Sigmoid colon (tissue), 7 donors: ENCODE measurements at places on chromosomes 12 and 14. TPM values are rescaled to one million over a fixed set of nuclear protein-coding genes. Genes with fewer than 3 reads are reported as not detected.

Gene CMAS
- polyA plus RNA-seq, result 226 TPM

Gene WIF1
- not detected for polyA plus RNA-seq

Gene KRT73
- polyA plus RNA-seq, result not detected

Gene CCDC38
- not detected for polyA plus RNA-seq

Gene LRRC9
- polyA plus RNA-seq, result not detected

Gene DHRS2
- 0.54 TPM for polyA plus RNA-seq

Gene MBD6
- 16.2 TPM for polyA plus RNA-seq

Gene NAB2
- polyA plus RNA-seq, result 5.4 TPM

Gene DDN
- 0.69 TPM for polyA plus RNA-seq

Gene LIN7A
- 1.1 TPM for polyA plus RNA-seq

Gene TRPV4
- 0.23 TPM for polyA plus RNA-seq

Gene MYH6
- 1.5 TPM for polyA plus RNA-seq

Gene VCPKMT
- 4.2 TPM for polyA plus RNA-seq

Gene PIK3C2G
- 0.07 TPM for polyA plus RNA-seq

Gene KRT81
- polyA plus RNA-seq, result not detected

Gene GPR68
- not detected for polyA plus RNA-seq

Gene BCL2L2
- polyA plus RNA-seq, result 61.9 TPM

Gene LDHB
- polyA plus RNA-seq, result 223 TPM

Gene WNT5B
- polyA plus RNA-seq, result 0.69 TPM

Gene SLC7A8
- polyA plus RNA-seq, result 5.5 TPM

Gene ADAMTS20
- polyA plus RNA-seq, result not detected

Gene FAIM2
- 1.2 TPM for polyA plus RNA-seq

Gene FOXG1
- polyA plus RNA-seq, result not detected

Gene LRRC10
- under 0.01 TPM for polyA plus RNA-seq

Gene CMTM5
- polyA plus RNA-seq, result not detected

Gene EPS8
- 47.7 TPM for polyA plus RNA-seq

Gene SMCO2
- polyA plus RNA-seq, result 0.15 TPM

Gene NOXRED1
- not detected for polyA plus RNA-seq

Gene KLRC1
- polyA plus RNA-seq, result 1.8 TPM

Gene APOF
- not detected for polyA plus RNA-seq

Gene SIX6
- not detected for polyA plus RNA-seq

Gene BICDL1
- 13.1 TPM for polyA plus RNA-seq

Gene PLA2G1B
- not detected for polyA plus RNA-seq
